ENCODE measurements at places on chromosomes 3 and 15. TPM values are rescaled to one million over a fixed set of nuclear protein-coding genes. Genes with fewer than 3 reads are reported as not detected.
A peak's percentile ranks its signal among the peaks of the same experiment; 100 is the strongest.

YEATS2 gene
- total RNA-seq = 34.9 TPM

LRTM1 gene
- not detected for total RNA-seq

GRCh38 chr3:124774327-124774718 lies 44.1 kb downstream of the UMPS start:
- peak; percentile 88 for DNase-seq

GRCh38 chr15:47741082-47741481 lies 23.8 kb downstream of the SEMA6D start:
- DNase-seq = no peak

REC114 gene
- 2.3 TPM for total RNA-seq

DNA sequence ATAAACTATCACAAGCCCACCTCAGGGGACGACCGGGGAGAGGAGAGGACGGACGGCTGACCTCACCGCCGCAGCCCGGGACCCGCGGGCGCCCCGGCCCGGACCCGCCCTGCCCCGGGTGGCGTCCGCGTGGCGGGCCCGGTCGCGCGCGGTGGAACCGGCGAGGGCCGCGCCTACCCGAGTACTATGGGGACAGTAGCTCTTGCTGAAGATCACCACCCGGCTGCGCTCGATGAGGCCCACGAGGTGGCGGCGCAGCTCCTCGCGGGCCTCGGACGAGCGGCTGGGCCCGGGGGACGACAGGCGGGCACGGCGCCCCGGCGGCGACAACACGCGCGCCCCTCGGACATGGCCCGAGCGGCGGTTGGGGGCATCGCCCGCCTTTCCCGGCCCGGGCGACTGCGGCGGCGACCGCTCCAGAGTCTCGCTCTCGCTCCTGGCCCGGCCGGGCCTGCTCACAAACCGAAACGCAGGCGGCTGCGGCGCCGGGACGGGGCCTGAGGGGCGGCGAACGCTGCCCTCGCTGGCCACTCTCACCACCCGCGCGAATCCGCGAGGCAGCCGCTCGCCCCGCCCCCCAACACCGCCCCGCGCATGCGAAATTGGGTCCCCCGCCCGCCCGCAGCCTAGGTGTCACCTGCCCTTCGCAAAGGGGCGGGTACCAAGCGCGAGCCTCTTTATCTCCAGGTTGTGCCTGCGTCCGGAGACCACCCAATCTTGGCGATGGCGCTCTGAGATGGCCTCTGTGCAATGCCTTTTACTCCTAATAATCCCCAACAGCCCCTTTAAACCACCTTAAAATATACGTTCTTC lies at the start of gene TXNRD3:
Gene TXNRD3 (minus strand): TSS at position 554 of the 813 bp plus-strand sequence.
- peak; percentile 78 for DNase-seq

- DNase-seq = no peak
Measured at GRCh38 chr15:38743147-38743546, 178.5 kb upstream of the RASGRP1 start.

GRM2 gene
- 0.69 TPM for total RNA-seq

- peak; percentile 70 for DNase-seq
Measured at GRCh38 chr3:65439641-65440284, 599.0 kb downstream of the MAGI1 start.

PPP1R14D gene
- not detected for total RNA-seq

DNA sequence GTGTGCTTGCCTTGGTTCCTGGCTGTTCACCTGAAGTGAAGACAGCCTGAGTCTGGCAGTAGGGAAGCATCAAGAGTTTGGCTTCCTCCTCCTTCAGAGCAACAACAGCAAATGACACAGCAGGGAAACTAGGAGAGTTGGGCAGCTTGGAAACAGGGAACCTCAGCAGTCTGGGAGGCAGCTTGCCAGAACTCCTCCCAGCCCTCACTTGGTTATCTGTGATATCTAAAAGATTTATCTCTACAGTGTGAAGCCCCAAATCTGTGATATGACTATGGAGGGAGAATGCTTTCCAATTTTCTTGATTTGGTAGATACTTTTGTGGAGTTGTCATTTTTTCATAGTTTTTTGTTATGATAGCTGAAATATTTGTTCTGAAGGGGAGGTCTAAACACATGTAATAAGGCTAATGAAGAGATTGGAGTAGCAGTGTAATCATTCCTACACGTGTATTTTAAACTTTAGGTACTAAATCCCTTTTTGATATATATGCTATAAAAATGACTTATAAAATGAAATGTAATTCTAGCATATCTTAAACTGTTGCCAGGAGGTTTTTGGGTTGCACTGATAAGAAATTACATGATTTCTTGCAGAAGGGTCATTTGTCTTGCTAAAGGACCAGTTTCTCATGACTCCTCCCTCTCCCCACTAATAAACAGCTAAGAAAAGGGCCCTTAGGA lies 20.8 kb downstream of the UBE2E1 start:
- DNase-seq = no peak

SHF gene
- total RNA-seq = 20.0 TPM

DNA sequence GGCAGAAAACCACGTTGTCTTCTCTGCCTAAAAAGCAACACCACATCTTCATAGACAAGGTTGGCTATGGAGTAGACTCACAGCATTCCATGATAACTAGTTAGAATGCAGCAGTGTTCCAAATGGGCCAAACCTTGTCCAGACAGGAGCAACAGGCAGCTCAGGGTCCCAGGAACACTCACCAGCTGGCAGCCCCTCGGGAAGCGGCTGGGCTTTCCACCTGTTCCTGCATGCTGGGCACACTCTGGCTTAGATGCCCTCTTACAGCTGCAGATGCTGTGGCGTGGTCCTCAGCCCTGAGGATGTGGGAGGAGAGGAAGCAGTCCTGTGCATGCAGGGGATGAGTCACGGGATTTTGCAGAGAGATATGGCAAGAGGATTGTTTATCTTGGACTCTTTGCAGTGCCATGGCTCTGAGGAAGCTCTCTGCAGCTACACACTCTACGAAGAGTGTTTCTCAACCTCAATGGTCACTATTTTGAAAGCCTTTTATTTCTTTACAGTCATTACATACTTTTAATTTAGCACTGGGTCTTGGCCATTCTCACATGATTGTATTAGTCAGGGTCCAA lies 11.3 kb downstream of the NRROS start:
- DNase-seq = peak; percentile 98

PLA1A gene
- total RNA-seq = 0.07 TPM

DNA sequence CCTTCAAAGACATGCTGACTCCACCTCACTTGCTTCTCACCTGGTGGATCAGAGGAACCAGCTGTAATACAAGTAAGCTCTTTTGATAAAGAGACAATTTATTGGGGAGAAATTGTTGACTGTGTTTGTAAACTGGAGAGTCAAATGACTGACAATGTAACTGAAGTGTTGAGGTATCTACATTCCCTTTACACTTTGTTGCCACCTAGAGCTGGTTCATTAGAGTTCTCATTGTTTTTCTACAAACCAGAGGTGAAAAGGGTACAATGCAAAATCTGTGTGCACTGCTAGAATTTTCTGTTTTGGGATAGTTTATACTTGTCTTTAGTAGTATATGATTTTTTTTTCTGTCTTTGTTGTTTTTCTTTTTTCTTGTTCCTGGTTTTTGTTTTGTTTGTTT lies 8.7 kb upstream of the LRRC58 start:
- no peak for DNase-seq

- DNase-seq = no peak
Measured at GRCh38 chr3:127422663-127423375, 135.0 kb upstream of the PRR20G start.

DNA sequence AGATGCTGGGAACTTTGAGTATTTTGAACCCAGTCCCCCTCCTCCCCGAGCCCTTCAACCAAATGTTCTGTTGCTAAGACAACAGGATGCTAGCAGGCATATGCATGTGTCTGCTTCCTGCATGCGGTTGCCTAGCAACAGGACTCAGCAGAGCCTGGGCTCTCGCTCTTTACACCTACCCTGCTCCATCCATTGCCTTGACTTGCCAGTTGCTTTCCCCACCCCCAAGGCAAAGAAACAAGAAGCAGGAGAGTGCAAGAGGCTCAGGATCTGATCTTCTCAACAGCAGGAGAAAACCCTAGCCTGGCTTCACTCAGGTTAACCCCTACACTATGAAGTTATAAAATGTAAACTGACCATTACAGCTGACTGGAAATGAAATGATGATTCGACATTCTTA lies 393.0 kb downstream of the IGSF11 start:
- DNase-seq = peak; percentile 37

GRCh38 chr3:164488893-164489292 lies 589.4 kb downstream of the SI start:
- DNase-seq = no peak

DNA sequence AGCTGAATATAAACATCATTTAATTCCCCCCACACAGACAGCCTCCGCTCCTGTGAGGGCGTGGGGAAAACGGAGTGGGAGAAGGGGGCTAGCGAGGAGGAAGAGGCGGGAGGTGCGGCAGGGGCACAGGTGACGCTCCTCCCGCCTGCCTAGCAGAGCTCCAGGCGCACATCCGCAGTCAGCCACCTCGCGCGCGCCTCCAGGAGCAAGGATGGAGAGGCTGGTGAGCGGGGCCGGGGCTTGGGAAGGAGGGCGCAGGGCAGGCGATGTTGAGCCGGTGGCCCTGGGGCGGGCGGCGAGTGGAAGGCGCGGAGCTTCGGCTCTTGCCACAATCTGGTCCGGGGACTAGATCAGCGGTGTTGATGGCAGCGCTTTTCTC lies at the start of gene CD200:
Gene CD200 (plus strand): TSS at position 155 of the 379 bp plus-strand sequence. CDS start 57 bp downstream, at position 212.
- peak; percentile 75 for DNase-seq

DNA sequence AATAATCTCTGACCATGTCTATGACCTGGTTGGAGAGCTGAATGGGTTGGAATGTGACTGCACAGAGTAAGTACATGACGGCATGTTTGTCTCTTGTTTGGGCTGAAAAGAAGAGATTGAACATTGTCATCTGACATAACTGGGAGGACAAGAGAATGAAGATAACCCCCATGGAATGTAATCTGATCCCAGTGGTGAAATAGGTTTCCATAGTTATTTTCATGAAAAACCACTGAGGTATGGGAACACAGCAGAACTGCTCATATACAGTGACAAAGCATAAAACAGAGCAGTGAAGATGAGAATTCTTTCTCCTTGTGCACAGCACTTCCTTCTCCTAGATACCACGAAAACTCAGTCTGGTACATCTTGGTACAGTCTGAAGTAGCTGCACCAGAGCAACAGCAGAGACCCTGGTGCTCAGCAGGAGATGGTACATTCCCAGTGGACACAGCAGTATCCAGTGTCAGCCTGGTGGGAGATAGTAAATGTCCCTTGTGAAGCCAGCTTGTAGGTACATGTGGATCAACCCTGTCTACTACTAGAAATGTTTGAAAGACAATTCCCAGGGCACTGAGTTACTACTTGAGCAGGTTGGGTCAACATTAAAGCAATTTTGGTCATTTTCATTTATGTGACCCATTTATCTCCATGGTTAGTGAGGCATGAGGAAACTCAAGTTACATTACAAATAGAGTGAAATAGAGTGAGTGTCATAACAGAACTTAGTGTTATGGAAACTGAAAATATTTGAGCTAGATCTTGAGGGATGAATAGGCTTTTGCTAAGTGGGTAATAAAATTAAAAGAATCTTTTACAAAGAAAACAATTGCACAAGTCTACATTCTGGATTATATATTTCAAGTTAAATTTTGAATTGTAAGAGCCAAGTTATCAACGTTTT lies 178.3 kb downstream of the SUCNR1 start:
- no peak for DNase-seq

DNA sequence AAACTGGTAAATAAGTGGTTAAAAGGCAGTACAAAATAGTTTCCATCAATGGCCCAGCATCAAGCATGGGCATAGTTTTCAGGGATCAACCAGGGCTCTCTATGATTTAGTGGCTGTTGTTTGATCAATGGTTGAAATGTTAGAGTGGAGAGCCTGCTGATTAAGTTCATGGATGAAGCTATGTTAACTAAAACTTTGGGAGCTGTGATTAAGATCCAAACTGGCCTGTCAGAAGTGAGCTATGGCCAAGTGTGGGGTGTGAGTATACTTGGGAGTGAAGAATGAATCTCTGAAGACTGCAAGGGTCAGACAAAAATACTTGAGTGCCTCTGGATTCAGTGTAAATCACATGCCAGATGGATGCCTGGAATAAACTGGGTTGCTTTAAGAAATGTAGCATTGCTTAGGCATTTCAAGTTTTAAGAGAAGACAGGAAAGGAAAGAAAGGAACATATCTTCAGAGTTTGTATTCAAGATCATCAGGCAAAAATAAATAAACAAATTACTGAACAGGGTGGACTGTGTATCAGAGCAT lies 422.2 kb upstream of the ADAMTS9 start:
- DNase-seq = no peak

SKIC8 gene
- total RNA-seq = 61.5 TPM

MED12L gene
- 6.9 TPM for total RNA-seq

DNA sequence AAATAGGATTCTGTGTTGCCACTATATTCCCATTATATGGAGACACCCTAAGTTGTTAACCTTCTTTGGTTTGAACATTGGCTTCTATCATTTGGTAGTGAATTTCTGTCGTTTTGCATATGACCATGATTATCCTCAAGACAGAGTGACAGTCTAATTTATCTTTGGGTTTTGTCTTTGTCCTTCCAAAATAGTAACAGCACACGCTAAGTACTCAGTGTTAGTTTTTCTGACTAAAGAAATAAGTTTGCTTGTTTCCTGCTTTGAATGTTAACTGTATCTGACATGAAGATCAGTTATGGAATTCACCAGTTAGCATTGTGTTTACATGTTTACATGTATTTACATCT lies 352.5 kb upstream of the GRM7 start:
- no peak for DNase-seq

GRCh38 chr3:109152320-109152719 lies 15.8 kb downstream of the C3orf85 start:
- no peak for DNase-seq

DNA sequence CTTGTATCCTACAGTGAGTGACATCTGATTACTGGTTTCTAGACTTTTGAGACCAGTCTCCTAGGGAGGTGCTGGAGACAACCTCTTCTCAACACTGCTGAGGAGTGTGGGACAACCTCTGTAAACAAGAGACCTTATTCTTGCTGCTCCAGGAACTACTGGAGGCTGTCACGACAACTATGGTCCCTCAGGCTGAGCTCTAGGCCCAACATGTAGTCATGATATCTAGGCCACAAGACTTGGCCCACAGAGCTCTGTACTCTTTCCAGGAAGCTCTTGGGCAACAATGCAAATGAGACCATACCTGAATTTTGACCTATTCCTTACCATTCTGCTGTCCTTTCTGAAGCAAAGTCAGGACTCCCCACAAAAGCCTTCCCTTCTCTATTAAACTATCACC lies 24.3 kb upstream of the HEG1 start:
- no peak for DNase-seq

- no peak for DNase-seq
Measured at GRCh38 chr3:29889215-29889614, 608.3 kb downstream of the RBMS3 start.

DNA sequence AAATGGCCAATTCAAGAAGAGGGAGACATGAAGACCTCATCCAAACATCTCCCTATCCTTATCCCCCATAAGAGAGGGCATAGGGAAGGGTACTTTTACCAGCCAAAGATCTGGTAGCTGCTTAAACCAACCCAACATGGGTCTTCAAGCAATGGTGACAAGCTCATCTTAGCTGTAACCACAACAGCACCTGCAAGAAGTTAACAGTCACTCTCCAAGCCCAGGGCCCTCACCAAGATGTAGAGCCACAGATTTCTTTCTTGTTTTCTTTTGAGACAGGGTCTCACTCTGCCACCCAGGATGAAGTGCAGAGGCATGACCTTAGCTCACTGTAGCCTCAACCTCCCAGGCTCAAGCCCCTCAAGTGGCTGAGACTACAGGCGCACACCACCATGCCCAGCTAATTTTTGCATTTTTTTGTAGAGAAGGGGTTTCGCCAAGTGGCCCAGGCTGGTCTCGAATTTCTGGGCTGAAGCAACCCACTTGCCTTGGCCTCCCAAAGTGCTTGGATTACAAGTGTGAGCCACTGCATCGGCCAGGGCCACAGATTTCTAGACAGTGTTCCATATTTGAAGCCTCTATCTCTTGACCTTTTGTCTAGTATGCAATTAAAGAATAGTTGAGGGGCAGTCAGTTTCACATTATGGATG lies 57.1 kb downstream of the DHX30 start:
- no peak for DNase-seq

- peak; percentile 49 for DNase-seq
Measured at GRCh38 chr15:25410649-25411048, 28.2 kb downstream of the UBE3A start.
